Stimulated activated CD8-positive, alpha-beta memory T cell treated with anti-CD3 and anti-CD28 coated beads, Interleukin-15, amount 100 ng/mL, for 4 hours (primary cell): ENCODE measurements at places on chromosomes 6 and 20.

GRCh38 chr20:23668477-23668951, 20.3 kb downstream of the CST4 start:
- no peak for DNase-seq

DNA sequence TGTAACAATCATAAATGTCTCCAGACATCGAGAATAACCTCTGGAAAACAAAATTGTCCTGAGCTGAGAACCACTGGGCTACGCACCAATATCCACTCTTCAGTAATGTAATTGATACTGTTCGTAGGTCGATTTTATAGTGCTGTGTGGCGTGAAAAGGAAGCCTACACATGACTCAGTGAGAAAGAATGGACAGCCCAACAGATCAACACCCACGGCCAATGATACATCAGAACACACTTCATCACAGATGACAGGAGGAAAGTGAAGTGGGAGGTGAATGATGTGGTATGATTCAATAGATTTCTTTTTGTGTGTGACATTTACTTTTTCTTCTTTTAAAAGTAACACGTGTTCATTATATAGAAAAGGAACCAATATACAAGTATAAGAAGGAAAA, 93.5 kb downstream of the RPS12 start:
- DNase-seq = no peak

DNA sequence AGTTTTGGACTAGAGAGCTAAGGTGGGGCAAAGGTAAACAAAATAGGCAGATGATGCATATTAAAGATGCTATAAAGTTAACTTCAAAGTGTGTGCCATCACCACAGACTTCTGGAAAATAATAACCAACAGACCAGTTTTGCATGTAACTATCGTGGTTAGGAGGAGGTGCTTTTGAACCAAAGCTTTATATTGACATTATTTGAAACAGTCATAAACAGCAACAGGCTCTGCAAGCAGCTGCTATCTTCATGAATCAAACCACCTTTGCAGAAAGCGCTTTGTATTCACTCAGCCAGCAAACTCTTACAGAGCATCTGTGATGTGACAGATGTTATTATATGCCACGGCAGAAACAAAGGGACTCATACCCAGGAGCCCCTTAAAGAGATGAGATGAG, 81.9 kb downstream of the CRYBG1 start:
- DNase-seq = no peak

- DNase-seq = no peak
Measured at GRCh38 chr6:33426590-33427511, 7.0 kb downstream of the SYNGAP1 start.

GRCh38 chr6:83590416-83590815, 78.1 kb downstream of the PRSS35 start:
- no peak for DNase-seq

- peak; percentile 17 for DNase-seq
Measured at GRCh38 chr20:50724851-50725723, 6.3 kb upstream of the PARD6B start.

- no peak for DNase-seq
Measured at GRCh38 chr6:97665446-97665845, 382.4 kb upstream of the MMS22L start.

DNA sequence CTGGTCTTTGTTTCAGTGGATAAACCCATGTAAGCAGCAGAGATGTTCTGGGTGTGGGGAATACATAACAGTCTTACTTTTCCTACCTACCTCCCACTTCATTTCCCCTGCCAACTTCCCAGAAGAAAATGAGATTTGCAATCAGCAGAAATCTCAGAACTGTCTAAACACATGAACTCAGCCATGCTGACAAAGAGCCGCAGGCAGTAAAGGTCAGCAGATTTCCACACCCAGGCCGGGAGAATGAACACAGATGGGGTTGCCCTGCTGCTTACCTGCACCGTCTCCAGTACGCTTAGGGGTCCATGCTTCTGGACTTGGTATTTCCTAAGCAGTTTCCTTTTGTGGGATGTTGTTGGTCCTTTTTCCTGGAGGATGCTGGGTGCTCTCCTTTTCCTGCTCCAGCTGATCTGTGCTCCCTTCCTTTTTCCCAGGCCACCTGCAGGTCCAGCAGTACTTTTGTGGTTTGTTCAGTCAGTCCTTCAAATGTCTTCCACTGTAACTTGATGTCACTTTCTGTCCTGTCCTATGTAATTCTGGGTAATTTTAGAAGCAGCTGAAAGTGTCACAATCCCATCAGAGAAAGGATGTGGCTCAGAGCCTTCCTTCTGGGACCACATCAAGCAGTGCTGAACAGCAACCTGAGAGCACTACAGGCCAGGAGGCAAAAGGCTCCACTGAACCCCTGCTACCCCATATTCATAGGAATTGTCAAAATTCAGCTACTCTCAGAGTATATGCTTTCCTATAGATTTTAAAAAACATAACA, 129.0 kb downstream of the CEP57L1 start:
- DNase-seq = no peak
